Caudate nucleus (tissue), 63 donors: ENCODE measurements at places on chromosomes 4 and X.

GRCh38 chrX:74509989-74510388, 88.7 kb downstream of the SLC16A2 start:
- DNase-seq, result no peak

- DNase-seq, result no peak
Measured at GRCh38 chr4:158254292-158254691, 44.0 kb downstream of the TMEM144 start.

- DNase-seq, result no peak
Measured at GRCh38 chr4:47145630-47146029, 114.3 kb downstream of the GABRB1 start.

DNA sequence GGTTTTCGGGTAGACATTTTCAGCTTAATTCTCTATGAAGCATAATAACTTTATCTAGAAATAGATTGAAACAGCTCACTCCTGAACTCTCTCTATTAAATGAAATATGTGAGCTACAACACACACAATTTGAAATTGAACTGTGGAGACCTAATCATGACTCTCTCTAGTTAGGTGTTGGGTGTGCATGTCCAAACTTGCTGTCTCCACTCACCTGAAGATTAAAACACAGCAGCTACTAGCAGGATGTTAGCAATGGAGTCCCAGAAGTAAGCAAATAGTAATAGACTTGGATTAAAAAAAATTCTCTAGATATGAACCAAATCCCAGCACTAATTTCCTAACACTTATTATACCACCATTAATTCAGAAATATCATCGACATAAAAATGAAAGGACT, 173.1 kb downstream of the FSTL5 start:
- no peak for DNase-seq

- DNase-seq, result no peak
Measured at GRCh38 chrX:44506678-44507077, 36.0 kb downstream of the FUNDC1 start.

GRCh38 chrX:106484233-106484632, 127.5 kb upstream of the RADX start:
- no peak for DNase-seq

DNA sequence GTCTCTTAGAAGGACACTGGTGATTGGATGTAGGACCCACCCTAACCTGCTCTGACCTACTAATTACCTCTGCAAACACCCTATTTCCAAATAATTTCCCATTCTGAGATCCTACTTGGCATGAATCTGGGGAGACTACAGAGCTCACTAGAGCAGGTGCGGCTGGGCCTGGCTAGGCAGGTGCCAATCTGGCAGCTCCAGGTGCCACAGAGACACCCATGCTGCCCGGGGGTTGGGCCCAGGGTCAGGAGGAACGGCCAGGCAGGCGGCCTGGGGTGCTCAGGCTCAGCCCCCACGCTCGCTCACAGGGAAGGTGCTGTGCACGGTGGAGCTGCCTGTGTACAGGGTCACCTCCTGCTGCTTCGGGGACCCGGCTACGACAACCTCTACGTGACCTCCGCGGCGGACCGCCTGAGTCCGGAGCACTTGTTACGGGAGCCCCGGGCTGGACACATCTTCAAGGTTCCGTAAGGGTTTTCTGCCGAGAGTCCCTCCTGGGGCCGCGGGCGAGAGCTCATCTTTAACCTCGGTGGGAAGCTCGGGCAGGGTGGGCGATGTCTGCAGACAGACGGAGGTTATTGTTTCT, 26.5 kb upstream of the PLCXD1 start:
- DNase-seq, result no peak

DNA sequence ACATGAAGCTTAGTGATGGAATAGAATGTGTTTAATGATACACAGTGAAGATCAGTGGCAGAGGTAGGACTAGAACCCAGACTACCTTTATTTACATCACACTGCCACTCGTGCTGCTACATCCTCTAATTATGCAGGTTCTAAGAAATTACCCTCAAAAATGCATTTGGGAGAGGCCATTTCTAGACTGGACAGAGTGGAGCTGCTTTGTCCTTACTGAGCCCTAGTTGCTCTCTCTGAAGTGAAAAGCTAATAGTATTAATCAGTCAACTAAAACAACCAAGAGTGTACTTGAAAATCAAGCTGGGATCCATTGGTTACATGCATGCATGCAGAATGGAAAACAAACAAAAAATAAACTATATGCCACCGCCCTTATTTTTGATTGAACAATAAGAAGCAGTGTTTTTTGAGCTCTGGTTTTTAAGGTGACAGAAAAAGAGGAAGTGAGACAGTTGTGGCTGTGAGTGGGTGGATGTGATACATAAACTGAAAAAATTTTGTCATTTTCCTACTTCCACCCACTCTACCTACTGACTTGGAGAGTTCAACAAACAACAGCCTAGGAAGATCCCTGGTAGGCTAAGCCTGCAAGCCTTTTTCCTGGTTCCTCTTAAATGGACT, 6.8 kb upstream of the VSIG4 start:
- DNase-seq, result no peak

DNA sequence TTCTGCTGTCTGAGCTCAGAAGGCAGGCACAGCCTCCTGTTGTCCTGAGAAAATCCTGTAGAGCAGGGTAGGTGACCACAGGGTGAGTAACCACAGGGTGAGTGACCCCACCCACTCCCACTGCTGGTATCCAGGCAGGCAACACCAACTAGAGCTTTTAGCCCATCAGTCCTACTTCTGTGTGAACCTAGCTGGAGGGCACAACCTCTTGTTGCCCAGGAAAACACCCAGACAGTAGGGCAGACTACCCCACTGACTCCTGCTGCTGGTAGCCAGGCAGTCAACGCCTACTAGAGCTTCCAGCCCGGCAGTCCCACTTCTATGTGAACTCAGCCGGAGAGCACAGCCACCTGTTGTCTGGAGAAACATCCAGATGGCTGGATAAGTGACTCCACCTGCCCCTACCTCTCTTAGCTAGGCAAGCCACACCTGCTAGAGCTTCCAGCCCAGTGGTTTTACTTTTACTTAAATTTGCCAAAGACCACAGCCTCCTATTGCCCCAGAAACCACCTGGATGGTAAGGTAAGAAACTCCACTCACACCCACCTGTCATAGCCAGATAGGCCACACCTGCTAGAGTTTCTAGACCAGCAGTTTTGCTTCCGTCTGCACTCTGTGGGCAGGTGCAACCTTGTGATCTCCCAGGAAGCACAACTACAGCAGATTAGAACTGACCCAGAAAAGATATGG, 371.6 kb downstream of the INPP4B start:
- no peak for DNase-seq

GRCh38 chrX:40300286-40300890, 202.6 kb upstream of the BCOR start:
- no peak for DNase-seq

DNA sequence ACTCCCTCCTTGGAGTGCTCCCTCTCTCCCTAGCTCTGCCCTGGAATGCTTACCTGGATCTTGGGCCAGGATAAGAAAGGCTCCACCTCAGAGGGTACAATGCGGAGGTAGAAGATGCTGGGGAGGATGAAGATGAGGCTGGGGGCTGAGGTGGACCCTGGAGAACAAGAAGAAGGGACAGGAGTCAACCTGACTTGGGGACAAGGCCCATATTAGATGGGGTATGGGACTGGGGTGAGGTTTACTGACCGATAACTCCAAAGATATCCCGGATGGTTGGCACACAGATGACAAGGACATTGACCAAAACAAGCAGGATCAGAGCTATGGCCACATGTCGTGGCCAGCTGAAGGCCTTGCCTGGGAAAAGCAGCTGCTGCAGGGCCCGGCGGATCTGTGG, 10.6 kb downstream of the SLC38A5 start:
- DNase-seq, result no peak

- DNase-seq, result no peak
Measured at GRCh38 chr4:181661090-181661489, 582.1 kb upstream of the TENM3 start.

GRCh38 chrX:74923942-74924448, 1.3 kb downstream of the NEXMIF start:
- DNase-seq, result peak; percentile 0

DNA sequence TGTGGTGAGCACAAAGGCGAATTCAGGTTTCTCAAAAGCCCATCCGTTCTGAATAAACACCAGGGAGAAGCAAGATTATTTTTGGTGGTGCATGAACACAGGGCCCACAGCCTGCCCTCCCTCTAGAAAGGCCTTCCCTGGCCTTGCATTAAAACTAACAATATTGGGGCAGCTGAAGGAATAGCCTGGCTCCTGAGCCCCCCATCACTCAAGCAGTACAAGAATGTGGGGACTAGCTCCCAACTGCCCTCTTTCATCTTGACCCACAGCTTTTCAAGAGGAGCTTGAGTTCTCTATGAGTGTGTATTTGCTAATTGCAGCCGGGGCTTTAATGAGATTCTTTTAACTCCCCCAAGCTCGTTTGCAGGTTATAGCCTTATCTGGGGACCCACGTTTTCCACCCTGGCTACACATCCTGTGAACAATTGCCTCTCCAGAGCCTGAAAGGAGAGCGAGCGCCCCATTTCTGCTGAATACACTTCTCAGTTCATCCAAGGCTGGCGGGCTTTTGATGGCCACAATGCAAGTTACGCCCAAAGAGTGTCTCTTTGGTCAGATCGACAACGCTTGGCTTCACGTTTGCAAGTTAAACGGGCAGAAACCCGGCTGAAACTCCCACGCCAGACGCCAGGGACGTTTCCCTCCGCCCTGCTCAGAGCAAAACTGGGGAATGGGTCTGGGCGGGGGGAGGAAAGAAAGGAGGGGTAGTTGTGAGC, 4.7 kb upstream of the GSX2 start:
- DNase-seq, result no peak

- no peak for DNase-seq
Measured at GRCh38 chr4:122997463-122998101, 75.2 kb upstream of the NUDT6 start.

DNA sequence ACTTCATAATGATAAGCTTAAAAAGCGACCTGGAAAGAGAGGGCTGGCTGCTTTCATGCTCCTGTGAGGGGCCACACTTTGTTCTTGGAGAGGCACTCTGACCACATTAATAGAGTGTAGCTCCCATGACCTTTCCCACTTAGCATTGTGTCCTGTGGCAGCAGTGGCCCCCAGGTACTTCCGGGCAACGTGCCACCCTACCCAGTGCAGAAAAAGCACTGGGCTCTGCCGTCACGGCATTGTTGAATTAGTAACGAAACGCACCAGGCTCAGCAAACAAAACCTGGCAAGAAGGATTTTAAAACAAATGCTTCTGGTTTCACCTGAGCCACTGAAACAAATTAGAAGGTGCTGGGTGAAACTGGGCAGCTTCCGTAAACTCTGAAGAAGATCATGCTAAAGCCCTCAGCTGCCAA, 5.4 kb upstream of the SORBS2 start:
- DNase-seq, result no peak

DNA sequence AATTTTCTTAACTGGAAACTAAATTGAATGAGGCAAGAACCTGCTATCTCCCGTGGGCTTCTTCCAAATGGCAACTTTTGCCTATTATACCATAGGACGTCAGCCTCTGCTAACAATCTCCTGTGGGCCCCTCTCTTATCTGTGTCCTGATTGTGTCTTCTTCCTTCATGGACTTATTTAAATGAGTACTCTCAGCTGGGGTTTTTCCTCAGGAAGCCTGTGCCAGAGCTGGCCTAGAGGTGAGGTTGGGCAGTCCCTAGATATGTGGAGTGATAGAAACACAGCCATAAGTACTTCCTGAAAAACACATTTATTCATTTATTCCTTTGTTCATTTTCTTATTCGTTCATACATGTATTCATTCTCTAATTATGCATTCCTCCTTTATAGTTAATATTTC, 712.5 kb upstream of the SLIT2 start:
- no peak for DNase-seq

- DNase-seq, result no peak
Measured at GRCh38 chr4:2714061-2714770, 41.9 kb downstream of the TNIP2 start.

DNA sequence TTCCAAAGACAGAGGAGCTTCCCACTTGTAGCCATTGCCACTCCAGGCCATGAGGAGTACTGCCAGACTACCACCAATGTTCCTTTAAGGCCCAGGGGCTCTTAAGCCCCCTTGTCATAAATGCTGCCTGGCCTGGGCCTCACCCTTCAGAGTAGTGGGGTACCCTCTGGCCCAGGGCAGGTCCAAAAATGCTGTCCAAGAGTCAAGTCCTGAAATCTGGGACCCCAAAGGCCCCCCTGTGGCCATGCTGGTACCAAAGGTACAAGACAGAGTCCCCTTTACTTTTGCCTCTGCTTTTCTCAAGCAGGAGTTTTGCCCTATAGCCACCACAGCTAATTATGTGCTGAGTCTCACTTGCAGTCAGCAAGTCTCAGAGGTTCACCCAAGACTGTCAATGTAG, 16.4 kb downstream of the RAB33B start:
- no peak for DNase-seq

GRCh38 chr4:12146339-12146738, 717.6 kb upstream of the HS3ST1 start:
- no peak for DNase-seq

DNA sequence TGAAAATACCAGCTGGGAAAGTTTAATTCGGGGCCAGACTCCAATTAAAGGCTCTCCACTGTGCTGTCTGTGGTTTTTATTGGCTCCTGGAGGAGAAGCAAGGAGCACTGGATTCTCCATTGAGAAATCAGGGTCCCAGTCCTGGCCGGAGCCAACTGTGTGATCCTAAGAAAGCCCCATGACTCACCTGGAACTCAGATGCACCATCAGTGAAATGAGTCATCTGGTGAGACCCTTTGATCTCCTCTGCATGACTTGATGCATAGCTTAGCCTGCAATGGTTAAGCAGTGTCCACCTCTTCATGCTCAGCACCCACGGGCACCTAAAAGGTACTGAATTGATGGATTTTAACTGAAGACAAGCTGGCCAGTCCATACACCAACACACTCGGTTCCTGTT, 119.2 kb upstream of the VCX3B start:
- DNase-seq, result no peak

GRCh38 chrX:149487292-149487691, 17.8 kb downstream of the IDS start:
- no peak for DNase-seq

GRCh38 chr4:26175006-26175786, 145.6 kb upstream of the RBPJ start:
- no peak for DNase-seq

DNA sequence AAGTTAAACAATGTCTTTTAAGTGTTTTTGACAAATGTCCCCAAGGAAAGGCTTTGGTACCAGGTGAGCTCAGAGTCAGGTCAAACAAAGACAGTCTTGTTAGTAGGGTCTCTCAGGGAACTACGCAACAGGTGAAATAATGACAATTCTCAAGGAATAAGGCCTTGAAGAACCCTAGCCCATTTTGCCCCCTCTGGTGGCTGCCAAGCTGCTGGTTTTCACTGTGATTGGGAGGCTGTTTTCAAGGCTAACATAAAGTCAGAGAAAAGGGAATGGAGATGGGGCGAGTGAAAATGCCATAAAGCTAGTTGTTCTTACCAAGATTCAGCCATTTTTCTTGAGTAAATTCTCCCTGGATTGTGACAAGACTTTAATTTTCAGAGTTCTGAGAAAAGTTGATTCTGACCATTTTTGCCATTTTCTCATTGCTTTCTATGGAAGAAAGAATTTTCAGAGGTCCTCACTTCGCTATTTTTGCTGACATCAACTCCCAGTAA, 58.7 kb downstream of the RWDD4 start:
- no peak for DNase-seq

- DNase-seq, result no peak
Measured at GRCh38 chr4:33954759-33955158, 2289.6 kb downstream of the ARAP2 start.
